NCI-H146 (cell line): ENCODE measurements at places on chromosomes 13 and 19.

DNA sequence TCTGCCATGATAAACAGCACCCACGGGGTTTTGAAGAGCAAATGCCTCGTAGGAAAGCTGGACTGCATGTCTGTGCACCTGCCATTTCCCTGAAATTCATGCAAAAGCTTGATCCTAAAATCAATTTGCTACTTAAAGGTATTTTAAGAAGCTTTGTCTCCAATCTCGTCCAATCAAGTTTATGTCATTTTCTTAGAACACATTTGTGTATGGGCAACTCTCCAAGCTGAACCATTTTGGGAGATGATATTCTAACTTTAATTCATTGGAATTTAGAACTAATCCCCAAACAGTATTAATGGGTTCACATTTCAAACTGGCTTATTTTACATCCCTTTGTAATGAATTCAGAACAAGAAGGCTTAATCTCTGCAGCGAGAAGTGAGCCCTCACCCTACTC, 822 bp downstream of the ADPRHL1 start:
- no peak for DNase-seq

GRCh38 chr19:44212866-44213346, 574 bp downstream of the ZNF227 start:
- peak; percentile 37 for DNase-seq

DNA sequence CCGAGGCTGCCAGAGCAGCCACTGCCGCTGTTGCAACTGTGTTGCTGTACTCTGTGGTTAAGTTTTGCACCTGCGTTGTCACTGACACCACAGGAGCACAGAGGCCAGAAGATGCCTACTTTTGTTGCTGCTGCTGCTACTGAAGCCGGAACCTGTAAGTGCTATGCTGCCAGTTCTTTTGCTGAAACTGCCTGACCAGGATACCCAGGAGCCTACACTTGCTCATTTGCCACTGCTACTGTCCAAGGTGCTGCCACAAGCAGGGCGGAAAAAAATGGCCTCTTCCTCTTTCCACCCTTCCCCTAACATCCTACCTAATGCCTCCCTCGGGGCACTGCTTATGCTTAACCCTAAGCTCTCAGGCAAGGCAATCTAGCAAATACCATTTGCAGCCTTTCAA, 29.0 kb upstream of the NBEA start:
- peak; percentile 35 for DNase-seq

- DNase-seq: no peak
Observed at GRCh38 chr13:110360598-110360997, 53.5 kb downstream of the COL4A2 start.

DNA sequence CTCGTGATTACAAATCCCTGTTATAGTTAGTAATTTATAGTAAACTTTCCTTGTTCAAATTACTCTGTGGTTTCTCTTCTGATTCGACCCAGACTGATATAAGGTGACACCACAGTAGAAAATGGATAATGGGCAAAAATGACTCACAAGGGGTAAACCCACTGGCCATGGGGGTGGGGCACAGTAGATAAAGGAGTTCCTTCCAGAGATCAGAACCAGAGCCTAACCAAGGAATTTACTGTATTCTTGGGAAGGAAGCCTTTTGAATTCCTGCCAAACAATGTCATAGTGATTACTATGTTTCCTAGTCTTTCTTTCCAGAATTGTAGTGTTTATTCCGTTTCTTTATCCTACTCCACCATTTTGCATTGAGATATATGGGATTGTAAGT, 21.9 kb downstream of the MIR17HG start:
- no peak for DNase-seq

DNA sequence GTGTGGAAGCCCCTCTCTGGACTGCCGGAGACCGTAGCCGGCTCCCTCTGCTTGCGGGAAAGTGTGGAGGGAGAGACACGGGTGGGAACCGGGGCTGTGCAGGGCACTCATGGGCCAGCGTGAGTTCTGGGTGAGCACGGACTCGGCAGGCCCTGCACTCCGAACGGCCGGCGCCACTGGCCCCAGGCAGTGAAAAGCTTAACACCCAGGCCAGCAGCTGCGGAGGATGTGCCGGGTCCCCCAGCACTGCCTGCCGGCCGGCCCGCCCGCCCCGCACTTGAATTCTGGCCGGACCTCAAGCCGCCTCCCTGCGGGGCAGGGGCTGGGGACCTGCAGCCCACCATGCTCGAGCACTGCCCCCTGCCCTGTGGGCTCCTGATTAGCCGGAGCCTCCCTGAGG, 147.0 kb downstream of the FGF9 start:
- no peak for DNase-seq

- DNase-seq: no peak
Observed at GRCh38 chr19:46963093-46963734, 56.4 kb upstream of the NPAS1 start.

DNA sequence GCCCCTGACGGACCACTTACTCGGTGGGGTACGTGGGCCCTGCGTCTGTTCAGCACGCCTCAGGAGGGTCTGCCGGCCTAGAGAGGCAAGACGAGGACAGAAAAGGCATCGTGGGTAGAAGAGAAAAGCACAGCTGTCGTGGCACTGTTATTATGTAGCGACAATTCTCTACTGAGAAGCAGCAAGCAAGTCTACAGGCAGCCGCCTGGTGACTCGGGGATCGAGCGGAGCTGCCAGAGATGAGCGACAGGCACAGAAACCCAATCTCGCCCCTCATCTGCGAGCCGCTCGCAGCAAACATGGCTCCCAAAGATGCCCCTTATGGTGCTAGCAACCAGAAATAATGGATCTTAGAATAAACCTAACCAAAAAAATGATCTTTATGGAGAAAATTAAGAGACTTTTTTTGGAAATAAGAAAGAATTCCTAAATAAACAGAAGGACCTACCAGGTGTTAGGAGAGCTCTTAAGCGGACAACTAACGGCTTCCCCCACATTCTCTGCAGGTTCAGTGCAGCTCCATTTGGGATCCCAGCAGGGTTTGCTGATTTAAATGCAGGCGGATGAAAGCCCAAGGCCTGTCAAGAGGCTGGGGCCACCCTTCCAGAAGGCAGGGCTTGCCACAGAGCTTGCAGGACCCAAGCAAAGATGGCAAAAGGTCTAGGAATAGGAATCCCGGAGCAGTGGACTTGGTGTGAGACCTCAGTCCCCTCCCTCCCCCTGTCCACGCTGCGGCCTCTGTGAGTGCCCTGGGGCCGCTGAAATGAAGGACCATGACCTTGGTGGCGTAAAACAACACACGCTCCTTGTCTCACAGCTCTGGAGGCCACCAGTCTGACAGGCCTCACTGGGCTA, 152.6 kb downstream of the KDM4B start:
- no peak for DNase-seq

- DNase-seq: no peak
Observed at GRCh38 chr13:27442797-27443196, 7.6 kb downstream of the MTIF3 start.

- DNase-seq: no peak
Observed at GRCh38 chr13:75789451-75790197, 153.5 kb downstream of the LMO7 start.

DNA sequence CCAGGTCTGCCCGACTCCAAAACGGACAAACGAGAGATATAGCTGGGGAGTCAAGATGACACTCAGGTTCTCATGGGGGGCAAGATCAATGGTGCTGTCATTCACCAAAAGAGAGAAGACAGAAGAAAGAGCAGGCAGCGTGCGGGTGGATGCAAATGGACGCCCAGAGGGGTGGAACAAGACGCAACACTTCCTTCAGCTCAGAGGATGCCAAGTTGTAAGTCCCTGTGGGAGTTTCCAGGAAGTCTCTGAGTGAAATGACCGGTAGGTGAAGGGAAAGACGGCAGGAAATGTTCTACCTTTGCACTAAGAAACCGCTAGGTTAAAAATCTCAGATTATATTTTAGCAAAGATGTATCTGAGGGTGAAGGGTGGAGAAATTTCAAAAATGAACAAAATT, 26.5 kb downstream of the TUBGCP3 start:
- DNase-seq: no peak

GRCh38 chr19:44758596-44758995, 10.1 kb downstream of the BCL3 start:
- DNase-seq: no peak

DNA sequence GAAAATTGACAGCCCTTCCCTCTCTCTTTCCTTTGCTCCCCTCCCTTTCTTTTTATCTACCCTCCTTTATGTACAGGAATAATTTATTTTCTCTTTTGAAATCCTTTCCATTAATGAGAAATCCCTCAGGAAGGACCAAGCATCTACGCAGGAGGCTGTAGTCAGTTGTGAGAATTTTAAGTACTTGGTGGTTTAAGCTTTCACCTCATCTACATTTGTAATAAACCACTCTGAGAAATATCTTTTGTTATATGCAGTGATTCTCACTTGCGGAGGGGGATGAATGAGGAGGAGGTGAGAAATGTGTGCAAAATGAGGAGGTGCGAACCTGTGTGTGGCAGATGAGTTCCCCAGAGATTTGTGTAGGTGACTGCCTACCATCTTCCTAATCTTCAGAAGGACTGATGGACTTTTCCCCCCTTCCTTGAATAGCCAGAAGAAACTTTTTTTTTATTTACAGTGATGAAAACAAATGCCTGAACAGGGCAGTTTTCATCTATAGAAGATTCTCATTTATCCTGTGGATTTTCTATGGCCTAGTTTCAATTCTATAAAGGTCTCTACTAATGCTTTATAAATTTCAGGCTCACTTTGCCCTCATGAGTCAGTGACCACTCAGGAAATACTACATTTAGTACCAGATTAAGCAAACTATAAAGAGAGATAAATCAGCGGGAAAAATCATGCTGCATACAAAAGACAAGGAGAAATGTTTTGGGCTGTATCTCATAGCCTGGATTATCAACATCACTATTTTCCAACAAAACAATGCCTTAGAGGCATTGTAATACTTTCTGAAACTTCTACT, 118.3 kb downstream of the LHFPL6 start:
- no peak for DNase-seq

GRCh38 chr19:31354799-31355664, 5.8 kb upstream of the TSHZ3 start:
- DNase-seq: no peak

DNA sequence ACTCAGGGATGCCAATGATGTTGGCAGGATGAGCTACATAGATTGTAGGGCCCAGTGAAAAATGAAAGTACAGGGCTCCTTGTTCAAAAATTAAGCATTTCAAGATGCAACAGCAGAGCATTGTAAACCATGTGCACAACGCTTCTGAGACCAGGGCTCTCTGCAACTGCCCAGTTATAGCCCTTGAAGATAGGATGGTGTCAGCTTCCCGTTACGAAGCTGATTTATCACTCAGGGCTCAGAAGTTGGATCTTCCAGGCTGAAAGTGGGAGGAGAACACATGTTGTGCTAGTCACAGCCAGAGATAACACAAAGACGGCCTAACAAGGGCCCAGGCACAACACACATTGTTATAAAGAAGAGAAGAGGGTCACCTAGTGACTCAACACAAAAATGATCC, 466.7 kb downstream of the TUBA3C start:
- no peak for DNase-seq

- DNase-seq: no peak
Observed at GRCh38 chr19:5083547-5083965, 114.6 kb downstream of the KDM4B start.

- DNase-seq: no peak
Observed at GRCh38 chr13:97239306-97239705, 17.2 kb downstream of the MBNL2 start.

DNA sequence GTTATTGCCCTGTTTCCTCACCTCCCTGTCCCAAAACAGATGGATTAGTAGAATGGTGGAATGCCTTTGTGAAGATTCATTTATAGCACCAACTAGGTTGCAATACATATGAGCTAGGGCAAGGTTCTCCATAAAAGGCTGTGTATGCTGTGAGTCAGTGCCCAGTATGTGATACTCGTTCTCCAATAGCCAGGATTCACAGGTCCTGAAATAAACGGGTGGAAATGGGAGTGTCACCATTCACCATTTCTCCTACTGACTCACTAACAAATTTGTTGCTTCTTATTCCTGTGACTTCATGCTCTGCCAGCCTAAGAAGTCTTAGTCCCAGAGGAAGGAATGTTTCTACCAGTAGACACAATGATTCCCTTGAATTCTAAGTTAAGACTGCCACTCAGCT, 1745.4 kb downstream of the SLITRK1 start:
- no peak for DNase-seq

GRCh38 chr13:110700641-110701040, 5.3 kb downstream of the CARS2 start:
- no peak for DNase-seq

DNA sequence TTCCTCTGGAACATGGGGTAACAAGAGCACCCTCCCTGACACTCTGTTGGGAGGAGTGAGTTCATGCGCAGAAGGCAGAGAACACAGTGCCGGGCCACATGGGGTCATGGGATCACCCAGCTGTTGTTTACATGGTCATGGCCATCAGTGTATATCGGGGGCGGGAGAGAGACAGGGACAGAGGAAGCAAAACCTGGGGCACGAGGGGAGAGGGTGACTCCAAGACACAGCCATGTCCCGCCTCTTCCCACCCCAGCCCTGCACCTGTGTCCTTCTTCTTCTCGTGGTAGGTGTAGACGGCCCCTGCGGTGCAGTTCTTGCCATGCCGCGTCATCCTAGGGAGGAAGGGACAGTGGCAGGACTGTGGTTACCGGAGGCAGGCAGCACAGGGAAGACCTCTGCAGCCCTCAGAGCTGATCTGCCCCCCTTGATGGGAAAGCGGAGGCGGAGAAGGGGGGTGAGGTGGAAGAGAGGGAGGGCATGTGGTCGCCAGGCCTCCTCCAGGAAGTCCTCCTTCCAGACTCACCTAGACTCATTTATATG, 19.9 kb downstream of the NOSIP start:
- no peak for DNase-seq
